ENCODE measurements at places on chromosomes 6 and 20.

GRCh38 chr6:81381382-81381916 is 371.0 kb downstream of the TENT5A start:
- DNase-seq: no peak

DNA sequence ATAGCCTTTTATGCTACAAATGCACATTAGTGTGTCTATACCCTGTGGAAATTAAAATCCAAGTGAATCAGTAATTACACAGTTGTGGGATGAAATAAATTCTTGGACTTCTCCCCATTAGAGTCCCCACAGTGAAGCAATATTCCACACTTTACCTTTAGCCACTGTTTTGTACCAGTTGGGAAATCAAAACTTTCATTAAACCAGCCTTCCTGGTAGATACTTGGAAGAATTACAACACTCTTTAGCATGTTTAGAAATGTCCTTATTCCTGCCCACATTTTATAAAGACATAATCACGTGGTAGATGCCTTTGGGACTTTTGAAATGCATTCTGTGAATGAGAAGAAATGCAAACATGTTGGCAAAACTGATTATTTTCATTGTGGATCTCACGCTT is 49.0 kb upstream of the ANKEF1 start:
- no peak for DNase-seq

DNA sequence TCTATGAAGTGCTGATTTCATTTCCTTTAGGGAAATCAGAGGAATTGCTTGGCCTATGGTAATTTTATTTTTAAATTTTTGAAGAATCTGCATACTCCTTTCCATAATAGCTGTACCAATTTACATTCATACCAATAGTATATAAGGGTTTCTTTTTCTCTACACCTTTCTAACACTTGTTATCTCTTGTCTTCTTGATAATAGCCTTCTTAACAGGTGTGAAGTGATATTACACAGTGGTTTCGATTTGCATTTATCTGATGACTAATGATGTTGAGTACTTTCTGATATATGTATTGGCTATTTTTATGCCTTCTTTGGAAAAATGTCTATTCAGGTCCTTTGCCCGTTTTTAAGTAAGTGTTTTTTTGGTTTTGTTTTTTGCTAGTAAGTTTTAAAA is 40.8 kb downstream of the SMAP1 start:
- DNase-seq: no peak

- no peak for DNase-seq
These were observed 21.1 kb downstream of the AKAP7 start for GRCh38 chr6:131156411-131156810.

GRCh38 chr20:37377346-37378081 is 31.6 kb downstream of the SRC start:
- DNase-seq: no peak

GRCh38 chr20:38939686-38940085 is 13.5 kb downstream of the FAM83D start:
- DNase-seq: no peak

DNA sequence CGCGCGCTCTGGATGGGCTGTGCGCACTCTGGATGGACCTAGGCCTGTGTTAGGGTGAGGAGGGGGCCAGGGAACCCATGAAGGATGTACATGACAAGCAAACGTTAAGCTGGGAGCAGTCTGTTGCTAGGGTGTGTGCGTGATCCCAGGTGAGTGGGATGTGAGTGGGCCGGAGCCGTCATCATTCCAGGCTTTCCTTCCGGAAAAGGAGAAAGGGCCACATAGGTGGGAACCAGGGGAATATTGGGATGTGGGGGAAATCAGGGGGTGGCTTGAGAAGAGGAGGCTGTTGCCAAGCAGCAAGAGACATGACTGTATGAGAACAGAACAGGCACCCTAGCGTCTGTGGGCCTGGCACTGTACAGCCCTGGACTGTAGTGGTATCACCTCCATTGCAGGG is 49.7 kb upstream of the EPB41L1 start:
- DNase-seq: no peak

GRCh38 chr20:19649041-19649440 is 109.0 kb upstream of the RIN2 start:
- DNase-seq: no peak

GRCh38 chr6:112330071-112330878 is 16.9 kb upstream of the RFPL4B start:
- DNase-seq: no peak

DNA sequence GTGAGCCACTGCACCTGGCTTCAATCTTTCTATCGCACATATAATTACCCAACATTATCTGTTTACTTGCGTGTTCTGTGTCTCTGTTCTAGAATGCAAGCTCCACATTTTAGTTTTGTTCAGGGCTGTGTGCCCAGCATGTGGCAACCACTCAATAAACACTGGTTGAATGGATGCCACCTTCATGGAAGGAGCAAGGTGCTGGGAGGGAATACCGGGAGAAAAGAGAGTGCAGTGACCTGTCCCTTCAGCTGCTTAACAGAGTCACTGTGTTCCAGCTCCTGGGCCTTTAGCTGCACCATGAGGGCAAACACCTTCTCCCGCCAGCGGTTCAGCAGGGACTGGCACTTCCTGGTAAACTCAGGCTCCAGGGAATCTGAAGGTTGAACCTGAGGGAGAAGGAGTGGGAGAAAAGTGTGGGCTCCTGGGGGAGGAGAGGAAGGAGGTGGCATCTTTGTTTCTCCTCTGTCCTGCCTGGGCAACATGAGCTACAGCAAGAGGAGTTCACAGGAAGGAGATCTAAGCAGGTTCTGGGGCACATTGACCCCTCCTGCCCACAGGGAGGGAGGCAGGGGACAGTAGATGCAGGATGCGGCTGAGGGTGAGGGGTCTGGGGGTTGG is 7.7 kb downstream of the CCHCR1 start:
- no peak for DNase-seq

DNA sequence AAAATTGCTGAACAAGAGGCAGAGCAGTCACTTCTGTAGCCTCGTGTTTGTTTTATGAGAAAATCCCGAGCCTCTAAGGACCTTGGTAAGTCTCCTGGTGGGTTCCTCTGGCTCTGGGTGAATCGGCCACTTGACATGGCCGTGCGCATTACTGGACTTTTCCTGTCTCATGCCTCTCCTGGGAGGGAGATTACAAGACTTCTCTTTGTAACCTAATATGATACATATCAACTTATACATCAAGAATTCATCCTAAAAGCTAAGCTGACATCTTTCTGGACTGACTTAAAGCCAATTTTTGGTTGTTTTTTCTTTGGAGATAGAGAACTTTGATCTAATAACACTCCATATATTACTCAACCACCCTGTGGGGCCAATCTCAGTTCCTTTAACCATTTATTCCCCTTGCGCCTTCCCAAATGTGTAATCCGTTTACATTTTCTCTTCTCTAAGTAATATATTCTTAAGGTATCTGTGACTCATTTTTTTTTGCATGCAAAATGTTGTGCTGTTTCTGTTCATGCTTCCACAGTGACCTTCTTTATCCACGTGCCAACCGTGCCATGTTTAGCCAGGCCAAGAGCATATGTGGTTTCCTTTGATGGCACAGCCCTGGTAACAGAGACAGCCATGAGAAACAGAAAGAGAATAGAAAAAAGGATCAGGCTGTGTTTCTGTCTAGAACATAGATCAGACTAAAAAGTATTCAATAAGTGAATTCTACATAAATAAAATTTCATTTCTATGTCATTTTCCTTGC is 47.5 kb upstream of the JAG1 start:
- no peak for DNase-seq

DNA sequence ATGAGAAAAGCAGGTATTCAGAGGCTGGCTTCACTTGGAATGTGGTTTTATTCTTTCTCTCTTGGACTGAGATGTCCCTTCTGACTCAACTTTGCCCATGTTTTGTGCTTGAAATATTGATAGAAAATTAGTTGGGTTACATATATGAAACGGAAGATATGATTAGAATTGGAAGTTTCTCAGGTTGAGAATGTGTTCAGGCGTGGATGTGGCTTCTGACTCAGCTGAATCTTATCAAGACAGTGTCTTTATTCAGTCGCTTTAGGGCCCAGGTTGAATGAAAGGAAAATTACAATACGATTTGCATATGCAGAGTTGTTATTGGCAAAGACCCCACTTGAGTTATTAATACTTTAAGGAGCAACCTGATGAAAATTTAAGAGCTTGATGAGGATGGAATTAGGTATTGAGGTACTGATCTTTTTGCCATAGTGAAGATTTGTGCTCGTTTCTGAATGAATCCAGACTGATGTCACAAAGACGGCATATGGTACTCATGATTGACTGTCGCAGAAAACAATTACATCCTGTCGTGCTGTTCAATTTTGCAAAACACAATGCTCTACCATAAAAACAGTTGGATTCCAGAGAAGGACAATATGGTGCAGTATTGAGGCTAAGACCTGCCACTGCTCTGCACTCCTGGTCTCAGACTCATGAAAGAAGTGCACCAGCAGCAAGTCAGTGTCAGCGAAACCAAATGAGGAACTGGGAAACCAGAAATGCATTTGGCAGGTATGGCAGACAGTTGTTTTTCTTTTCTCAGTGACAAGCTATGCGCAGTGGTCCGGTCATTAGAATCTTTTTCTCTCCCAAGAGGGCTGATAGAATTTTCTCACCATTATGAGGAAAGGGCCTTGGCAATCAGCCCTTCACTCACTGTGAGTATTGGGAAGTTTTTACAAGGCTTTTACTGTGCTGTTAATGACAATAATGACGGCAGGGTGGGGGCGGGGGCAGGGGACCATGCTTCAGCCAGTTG is 158.3 kb downstream of the DOK5 start:
- no peak for DNase-seq

GRCh38 chr6:92617721-92618120 is 801.6 kb downstream of the EPHA7 start:
- DNase-seq: no peak

DNA sequence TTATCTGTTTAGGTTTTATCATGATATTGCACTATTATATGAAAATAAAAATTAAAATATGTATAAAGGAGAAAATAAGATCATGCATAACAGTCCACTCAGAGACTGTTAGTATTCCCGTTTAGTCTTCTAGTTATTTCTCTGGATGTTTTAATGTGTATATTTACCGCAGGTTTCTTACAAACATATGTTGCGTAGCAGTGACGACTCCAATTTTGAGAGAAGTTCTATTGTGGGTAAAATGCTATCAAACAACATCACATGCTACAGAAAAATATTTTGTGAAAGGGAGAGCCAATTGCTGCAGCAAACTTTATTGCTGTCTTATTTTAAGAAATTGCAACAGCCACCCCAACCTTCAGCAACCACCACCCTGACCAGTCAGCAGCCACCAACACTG is 72.4 kb upstream of the NXT1 start:
- DNase-seq: no peak

- DNase-seq: no peak
These were observed 9.4 kb upstream of the PHF20 start for GRCh38 chr20:35762461-35762860.

DNA sequence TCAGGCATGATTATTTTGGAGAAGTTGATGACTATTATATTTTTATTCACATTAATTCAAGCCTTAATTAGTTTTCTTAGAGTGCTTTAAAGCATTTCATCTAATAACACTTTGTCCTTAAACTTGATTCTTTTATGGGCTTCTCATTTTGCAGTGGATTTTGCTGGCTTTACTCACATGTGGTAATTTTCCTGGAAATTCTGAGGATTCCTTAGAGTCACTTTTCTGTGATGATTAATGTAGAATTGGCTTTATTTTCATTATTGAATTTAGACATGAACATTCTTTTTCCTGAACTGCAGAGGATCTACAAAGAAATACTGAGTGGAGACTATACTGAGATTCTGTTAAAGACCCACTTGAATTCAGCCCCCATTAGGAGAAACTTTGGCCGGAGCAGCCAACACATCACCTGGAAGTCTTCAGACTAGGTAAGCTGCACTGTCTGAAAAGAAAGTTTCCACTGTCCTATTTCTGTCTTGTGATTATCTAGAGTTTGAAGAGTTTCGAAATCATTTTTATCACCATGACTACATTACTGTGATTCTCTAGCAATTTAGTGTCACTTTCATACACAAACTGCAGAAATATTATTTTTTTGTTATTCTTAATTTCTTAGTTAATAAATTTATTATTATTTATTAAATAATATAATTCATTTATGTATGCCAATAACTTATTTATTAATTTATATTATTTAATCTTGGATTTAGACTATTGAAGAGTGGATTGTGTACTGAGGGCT is 1.9 kb downstream of the RFPL4B start:
- DNase-seq: no peak

- DNase-seq: no peak
These were observed 70.9 kb downstream of the CD40 start for GRCh38 chr20:46188866-46189541.

DNA sequence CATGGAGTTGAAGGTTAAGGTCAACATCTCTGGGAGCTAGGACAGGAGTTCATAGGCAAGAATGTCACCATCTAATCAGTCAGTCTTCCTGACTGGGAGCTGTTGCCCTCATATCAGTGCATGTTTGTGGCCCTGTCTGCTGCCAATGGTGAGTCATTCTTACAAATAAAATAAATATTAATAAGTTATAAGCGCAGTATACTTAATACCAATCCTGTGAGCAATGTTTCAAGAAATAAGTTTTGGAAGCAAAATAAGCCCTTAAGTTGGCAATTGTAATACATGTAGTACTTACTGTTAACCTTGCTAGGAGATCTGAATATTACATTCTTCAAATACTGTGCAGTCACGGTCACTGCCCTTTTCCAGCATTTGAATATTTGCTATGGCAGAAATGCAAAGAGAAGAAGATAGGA is 20.2 kb upstream of the MDGA1 start:
- DNase-seq: no peak

GRCh38 chr20:51470907-51471411 is 71.6 kb downstream of the NFATC2 start:
- DNase-seq: no peak

DNA sequence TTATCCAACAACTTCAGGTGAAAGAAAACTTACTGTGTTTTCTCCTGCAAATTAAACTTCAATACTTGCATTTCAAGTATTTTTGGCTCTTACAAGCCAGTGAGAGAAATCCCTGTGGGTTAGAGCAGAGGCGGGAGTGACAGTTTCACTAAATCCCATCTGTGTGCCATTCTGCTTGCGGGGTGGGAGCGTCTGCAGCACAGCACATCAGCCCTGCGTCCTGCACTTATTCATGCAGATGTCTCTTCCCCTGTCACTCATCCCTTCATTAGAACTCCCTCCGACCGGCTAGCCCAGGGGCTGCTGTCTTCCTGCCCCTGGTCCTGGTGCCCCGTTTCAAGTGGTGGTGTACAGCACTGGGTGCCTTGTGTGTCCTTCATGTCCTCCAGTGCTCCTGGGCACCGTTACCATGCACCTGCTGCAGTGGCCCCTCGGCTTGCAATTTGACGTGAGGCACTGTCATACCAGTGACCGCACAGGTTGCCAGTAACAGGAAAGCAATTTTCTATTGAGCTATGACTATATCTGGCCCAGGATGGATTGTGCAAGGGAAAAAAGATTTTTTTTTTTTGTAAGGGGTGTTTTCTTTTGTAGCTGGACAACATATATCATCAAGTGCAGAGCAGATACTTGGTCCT is 59.4 kb downstream of the INSM1 start:
- no peak for DNase-seq

DNA sequence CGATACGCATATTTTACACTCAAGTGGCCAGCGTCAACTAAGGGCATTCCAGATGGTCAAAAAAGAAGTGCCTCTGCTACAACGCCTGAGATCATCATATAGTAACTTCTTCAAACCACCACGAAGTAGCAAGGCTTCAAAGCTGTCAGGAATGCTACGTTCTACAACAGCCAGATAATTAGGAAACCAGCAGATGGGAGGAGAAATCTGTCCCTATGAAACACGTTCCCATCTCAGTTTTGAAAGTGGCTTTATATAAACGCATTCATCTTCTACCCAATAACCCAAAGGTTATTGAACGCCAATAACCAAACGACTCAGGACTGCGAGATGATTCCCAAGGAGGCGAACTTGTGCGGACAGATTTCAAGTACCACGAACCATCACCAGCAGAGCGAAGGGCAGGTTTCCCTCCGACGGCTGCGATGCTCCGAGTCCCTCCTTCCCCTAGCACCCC is 1.2 kb downstream of the ABHD12 start:
- no peak for DNase-seq
